ENCODE measurements at places on chromosomes 13 and 19.
A peak's percentile ranks its signal among the peaks of the same experiment; 100 is the strongest.

- no peak for DNase-seq
Measured at GRCh38 chr13:33092073-33092987, 76.1 kb downstream of the KL start.

GRCh38 chr19:6983448-6983847, 37.8 kb downstream of the MBD3L2B start:
- DNase-seq: no peak

DNA sequence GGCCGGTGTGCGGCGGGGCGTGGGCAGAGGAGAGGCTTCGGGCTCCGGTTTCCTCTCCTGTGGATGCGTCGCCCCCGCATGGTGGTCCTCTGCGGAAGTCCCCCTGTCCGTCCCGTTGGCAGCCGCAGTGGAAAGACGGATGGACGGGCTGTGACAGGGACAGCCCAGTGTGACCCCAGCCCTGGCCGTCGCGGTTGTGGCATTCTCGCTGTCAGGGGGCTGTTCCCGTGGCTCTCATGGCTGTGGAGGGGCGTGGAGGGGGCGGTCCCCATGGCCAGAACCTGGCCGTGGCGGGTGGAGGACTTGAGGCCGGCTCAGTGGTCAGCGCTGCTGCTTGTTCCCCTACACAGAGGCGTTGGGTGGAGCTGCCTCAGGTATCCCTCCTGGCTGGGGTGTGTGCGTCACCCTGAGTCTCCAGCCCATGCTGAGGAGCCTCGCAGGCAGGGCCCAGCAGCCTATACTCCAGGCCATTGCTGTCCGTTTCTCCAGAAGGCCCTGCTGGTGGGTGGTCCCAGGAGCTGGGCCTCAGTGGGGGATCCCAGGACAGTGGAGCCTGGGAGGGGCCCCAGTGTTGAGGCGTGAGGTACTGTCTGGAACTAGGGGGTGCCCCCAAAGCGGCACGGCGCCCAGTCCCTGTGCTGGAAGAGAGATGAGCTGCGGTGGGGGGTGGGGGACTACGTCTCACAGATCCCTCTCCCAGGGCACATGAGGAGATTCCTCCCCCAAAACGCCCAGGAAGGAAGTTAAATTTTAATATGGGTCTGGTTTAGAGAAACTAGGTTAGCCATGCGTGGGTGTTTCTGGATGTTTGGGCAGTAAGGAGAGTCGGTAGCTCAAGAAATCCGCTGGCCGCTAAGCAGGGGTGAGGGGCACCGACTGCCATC, 20.3 kb downstream of the CSNK1G2 start:
- no peak for DNase-seq

GRCh38 chr13:50353651-50354415, 338.6 kb downstream of the KCNRG start:
- DNase-seq: no peak

GRCh38 chr19:38478273-38478971, 44.9 kb downstream of the RYR1 start:
- DNase-seq: no peak

- no peak for DNase-seq
Measured at GRCh38 chr13:42815681-42816080, 34.3 kb downstream of the FAM216B start.

DNA sequence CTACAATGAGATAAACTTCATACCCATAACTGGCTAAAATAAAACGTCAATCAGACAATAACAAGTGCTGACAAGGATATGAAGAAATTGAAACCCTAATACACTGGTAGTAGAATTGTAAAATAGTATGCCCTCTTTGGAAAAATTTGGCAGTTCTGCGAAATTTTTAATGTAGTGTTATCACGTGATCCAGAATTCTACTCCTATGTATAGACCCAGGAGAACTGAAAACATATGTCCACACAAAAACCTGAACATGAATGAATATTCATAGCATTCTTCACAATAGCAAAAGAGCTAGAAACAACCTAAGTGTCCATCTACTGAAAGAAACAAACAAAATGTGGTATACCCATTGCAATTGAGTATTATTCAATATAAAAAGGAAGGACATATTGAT, 14.2 kb upstream of the MYO16 start:
- no peak for DNase-seq

DNA sequence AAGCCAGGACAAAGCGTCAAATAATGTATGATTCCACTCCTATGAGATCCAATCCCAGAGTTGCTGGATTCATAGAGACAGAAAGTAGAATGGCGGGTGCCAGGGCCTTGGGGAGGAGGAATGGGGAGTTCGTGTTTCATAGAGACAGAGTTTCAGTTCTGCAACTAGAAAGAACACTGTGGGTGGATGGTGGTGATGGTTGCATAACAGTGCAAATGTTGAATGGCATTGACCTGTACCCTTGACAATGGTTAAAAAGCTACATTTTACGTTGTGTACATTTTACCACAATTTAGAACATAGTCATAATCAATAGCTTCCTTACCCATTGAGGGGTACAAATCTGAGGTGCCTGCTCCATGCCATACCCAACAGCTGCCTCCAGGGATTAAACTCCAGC, 33.4 kb downstream of the MBD3L2B start:
- DNase-seq: no peak

DNA sequence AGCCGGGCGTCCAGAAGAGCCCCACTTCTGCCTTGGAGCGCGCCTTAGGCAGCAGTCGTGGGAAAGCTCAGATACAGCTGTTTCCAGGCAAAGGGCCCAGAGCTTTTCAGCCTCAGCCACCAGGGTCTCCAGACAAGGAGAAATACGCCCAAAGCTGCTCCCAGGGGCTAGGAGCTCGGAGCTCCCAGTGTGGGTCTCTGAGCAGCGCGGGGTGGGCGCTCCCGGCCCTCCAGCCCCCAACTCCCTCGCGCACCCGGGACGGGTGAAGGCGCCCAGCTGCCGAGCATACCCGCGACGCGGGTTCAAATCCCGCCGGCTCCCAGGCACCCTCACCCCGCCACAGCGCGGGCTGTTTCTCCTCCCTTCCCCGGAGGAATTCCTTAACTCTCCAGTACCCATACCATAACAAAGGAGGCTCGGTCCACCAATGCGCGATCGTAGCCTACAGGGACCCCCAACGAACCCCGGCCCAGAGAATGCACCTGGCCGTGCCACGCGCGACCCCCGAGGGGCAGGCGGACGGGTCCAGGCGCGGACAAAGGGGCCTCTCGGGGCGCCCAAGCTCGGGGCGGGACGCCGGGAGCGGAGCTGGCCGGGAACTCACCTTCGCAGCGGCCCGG, 507 bp downstream of the COL4A1 start:
- DNase-seq: no peak

DNA sequence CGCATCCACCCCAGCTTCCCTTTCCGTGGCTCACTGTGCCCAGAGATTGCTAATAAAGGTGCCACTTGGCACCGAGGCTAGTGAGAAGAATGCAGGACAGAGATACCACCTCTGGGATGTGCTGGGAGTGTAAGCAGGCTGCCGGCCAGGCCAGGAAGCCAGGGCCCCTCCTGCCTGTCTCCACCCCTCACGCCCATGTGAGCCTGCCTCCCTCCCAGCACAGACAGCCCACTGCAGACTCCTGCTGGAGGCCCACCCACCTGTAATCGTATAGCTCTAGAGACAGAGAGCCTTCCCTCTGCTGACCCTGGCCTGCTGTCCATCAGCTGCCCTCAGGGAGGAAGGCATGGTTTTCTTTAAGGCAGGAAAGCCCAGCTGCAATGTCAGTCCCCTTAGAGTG, 13.9 kb downstream of the VSTM2B start:
- DNase-seq: no peak

DNA sequence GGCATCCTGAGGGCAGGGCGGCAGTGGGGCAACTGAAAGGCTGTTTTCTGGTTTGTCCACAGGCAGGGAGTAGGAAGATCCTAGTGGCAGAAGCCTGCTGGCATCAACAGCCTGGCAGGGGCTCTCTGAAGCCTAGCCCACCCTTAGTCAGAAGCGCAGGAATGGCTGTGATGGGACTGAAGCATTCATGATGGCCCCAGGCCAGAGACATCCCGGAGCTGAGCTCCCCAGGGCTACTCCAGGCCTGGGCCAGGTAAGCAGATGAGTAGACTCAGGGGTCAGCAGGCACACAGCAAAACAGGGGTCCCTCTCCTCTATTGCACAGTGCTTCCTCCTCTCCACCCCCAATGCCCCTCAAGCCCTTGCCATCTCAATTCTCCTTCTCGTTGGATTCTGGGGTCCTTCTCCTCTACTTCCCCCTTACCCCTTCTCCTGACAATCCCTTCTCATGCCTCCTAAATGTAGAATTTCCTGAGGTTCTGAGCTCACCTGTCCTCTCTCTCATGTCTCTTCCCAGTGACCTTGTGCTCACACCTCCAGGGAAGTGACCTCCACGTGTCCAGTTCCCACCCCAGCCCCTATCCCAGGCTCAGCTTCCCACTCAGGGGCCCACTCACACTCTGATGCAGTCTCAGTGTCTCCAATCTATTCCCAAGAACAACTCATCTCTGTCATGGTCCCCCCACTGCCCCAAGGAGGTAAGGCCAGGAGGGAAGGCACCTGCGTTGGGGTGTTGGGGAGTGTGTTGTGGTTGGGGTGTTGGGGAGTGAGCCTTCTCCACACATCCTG, 158.7 kb upstream of the ZNF507 start:
- DNase-seq: no peak

- DNase-seq: no peak
Measured at GRCh38 chr13:28140433-28141125, 2.2 kb downstream of the PAN3 start.

GRCh38 chr19:7868671-7869452, 5.3 kb downstream of the PRR36 start:
- no peak for DNase-seq

GRCh38 chr13:109971456-109972090, 185.2 kb upstream of the IRS2 start:
- no peak for DNase-seq

- DNase-seq: no peak
Measured at GRCh38 chr13:113839536-113840204, 24.2 kb downstream of the GAS6 start.

DNA sequence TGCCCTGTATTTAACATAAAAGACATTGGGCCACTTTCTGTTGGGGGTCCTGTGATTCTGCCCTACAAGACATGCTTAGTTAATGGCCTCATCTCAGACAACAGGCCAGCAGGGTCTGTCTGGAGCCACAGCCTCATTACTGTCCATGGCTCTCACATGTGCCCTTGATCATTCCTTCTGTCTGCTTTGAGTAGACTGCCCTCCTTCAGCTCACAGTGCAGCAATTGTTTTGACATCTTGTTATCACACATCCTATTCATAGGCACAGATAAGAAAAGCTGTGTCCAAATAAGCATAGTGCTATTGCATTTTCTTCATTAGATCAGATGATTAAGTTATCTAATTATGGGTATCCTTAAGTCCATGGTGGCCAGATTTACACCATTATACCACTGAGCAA, 127.9 kb downstream of the KCTD12 start:
- DNase-seq: no peak

- DNase-seq: no peak
Measured at GRCh38 chr19:2573916-2574315, 98.0 kb downstream of the GADD45B start.

- no peak for DNase-seq
Measured at GRCh38 chr13:42409075-42409474, 137.1 kb downstream of the AKAP11 start.

GRCh38 chr13:98508685-98509084, 68.2 kb downstream of the STK24 start:
- DNase-seq: no peak

DNA sequence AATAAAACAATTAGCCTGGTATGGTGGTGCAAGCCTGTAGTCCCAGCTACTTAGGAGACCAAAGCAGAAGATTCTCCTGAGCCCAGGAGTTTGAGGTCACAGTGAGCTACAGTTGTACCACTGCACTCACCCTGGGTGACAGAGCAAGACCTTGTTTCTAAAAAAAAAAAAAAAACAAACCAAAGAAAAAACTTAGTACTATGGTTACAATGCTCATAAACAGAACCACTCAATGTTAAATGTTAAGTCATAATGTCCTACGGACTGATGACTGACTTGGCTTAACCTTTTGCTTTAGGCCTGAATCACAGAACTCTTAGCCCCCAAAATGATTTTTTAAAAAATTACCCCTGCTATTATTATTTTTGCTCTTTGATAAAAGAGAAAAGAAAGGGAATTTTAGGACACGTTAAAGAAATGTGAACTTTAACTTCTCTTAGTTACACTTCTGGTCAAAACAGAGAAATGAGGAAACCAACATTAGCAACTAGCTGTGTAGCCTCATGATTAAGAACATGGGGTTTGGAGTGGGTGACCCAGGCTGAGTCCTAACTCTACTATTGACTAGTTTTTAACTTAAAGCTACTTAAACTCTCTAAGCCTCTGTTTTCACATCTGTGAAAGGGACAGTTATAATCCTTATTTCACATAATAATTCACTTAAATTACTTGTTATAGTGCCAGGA, 13.7 kb upstream of the ELF1 start:
- no peak for DNase-seq

DNA sequence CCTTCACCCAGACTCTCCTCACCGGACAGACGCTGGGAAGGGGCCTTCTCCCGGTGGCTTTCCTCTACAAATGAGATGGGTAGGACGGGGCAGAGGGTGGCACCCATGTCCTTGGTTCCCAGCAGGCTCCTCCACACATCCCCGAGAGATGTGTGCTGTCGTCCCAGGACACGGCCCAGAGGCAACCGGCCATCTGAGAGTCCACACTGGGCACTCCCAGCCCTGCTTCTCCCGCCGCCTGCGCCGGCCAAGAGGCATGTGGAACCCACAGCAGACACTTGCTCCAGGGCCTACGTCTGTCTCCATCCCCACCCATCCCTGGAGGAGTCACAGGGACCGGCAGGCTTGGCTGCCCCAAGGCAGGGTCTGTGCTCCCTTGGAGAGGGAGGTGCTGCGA, 179.9 kb downstream of the KDM4B start:
- DNase-seq: no peak

DNA sequence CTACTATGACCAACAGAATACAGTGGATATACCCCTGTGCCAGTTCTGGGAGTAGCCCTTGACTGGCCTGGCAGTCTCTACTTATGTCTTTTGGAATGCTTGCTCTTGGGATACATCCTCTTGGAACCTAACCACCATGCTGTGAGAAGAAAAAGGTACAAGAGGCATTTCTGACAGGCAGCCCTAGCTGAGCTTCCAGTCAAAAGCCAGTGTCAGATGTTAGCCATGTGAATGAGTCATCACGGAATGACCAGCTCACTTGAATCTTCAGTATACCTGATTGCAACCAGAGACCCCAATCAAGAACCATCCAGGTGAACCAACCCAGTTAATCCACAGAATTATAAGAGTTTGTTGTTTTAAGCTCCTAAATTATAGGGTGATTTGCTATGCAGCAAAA, 4.1 kb downstream of the CCDC169 start:
- no peak for DNase-seq

GRCh38 chr19:42068361-42068755, 1.6 kb downstream of the GRIK5 start:
- no peak for DNase-seq

- DNase-seq: no peak
Measured at GRCh38 chr13:110856942-110857835, 57.7 kb downstream of the ANKRD10 start.

GRCh38 chr13:48405875-48406274, 7.0 kb downstream of the LPAR6 start:
- DNase-seq: no peak

- DNase-seq: peak; percentile 68
Measured at GRCh38 chr13:27481766-27482165, 31.4 kb upstream of the MTIF3 start.

- no peak for DNase-seq
Measured at GRCh38 chr13:105343134-105343806, 1192.2 kb downstream of the EFNB2 start.

- peak; percentile 72 for DNase-seq
Measured at GRCh38 chr13:36346222-36347083, at the start of gene SPART. TSS of gene SPART (minus strand) at chr13:36346394. CDS start at chr13:36335830, 10,564 bp downstream.

GRCh38 chr13:50905256-50905655, 4.3 kb upstream of the RNASEH2B start:
- DNase-seq: no peak

Data from iPS DF 6.9 (cell line).